ENCODE measurements at places on chromosomes 6 and 20.

DNA sequence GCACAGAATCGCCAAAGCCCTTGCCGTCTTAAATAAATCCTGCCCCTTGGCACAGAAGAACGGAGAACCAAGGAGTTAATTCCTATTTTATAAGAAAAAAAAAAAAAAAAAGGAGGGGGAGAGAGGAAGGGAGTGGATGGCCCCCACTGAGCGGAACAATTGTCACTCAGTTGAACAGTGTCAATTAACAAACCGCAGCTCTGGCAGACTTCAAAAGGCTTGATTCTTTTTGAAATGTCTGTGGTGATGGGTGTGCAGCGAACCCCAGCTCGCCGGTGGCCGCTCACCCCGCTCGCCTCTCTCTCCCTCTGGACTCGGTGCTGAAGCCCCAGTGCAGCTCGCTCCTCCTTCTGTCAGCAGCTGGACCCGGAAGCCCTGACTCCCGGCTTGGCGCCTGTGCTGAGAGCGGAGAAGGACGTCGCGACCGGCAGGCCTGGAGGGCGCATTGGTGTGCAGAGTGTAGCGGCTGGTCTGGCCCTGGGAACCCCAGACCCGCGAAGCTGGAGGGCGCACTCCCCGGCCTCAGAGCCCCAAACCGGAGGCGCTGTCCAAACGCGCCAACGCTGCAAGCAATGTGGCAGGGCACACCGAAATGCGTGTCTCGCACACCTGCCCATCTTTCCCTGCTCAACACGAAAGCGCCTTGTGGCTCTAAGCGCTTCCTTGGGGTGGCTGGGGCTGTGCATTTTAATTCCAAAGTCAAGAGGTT is 3.4 kb downstream of the LINC00237 start:
- no peak for DNase-seq

DNA sequence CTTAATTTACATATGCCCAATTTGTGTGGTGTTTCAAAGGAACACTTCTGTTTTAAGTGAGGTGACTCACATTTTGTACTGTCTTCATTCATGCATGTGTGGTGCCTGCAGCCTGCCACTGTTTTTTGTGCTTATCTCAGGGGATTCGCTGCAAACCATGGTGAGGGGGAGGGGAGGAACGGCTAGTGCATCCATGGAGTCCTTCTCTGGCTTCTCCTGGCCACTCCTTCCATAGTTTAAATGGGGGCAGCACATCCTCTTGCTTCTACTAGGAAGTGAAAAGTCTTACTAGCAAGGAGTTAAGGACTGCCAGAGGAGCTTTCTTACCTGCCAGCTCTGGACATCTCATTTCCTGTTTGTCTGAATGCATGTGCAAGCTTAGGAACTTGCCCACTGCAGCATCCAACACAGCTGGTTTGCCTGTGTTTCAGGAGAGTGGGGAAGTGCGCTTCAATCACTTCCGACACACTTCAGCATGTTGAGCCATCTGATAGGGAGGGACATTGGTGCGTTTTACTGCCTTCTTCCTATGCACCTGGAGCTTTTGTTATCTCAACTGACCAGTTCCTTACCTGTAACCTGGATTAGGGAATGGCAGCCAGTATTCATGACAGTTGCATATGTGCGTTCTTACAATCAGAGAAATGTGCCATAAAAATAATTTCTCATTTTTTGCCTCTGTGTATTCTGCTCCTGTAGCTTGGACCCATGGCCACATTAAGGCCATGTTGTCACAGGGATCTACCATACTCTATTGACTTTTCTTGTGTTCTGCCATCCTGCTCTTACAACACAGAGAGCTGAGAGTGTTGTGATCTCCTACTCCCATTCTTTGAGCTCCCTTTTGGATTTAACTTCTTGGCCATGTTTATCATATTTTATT is 211.3 kb downstream of the ARID1B start:
- DNase-seq = no peak

GRCh38 chr6:41451039-41451438 is 95.1 kb upstream of the FOXP4 start:
- no peak for DNase-seq

DNA sequence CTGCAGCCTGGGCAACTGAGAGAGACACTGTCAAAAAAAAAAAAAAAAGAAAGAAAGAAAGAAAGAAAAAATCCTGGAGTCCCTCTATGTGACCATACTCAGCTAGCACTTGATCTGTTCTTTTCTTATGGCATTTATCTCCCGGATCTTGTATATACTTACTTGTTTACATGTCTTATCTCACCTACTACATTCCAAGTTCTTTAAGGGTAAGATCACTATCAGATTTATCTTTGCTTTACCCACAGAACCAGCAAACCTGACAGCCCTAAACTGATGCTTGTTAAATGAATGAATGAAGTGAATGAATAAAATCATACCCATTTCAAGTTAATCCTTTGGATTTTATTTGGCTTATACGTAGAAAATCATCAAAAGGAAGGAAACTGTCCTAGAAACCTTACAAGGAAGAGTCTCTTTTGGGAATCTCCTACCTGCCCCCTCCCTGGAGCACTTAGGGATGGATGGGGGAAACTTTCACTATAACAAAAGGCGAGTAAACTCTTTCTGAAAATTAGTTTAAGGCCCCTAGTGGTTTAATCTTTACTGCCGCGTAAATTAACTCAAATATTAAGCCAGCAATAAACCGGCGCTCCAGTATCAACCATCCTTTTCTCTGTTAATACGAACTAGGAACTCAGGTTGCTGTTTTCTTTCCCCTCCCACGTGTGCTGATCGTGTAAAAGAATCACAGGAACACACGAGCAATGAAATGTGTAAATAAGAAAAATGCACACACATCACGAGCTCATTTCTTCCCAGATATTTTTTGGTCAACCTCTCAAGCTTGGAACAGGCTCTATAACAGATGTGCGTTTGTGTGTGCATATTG is 1.3 kb upstream of the UTRN start:
- no peak for DNase-seq

DNA sequence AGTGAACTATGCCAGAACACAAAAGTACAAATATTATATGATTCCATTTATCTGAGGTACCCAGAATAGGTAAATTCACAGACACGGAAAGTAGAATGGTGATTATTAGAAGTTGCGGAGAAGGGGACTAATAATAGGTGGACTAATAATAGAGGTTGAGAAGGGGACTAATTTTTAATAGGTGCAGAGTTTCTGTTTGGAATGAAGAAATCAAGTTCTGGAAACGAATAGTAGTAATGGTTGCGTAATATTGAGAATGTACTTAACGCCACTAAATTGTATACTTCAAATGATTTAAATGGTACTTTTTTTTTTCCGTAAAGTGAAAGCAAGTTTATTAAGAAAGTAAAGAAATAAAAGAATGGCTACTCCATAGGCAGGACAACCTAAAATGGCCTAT is 33.2 kb downstream of the B4GALT5 start:
- DNase-seq = no peak
